ENCODE measurements at places on chromosomes 7 and 10. TPM values are rescaled to one million over a fixed set of nuclear protein-coding genes. Genes with fewer than 3 reads are reported as not detected.

Gene ITIH5
- 407 TPM for total RNA-seq

Gene ZNF722
- total RNA-seq, result not detected

Gene SND1
- total RNA-seq, result 83.5 TPM

Gene ZMYND11
- 96.2 TPM for total RNA-seq

Gene KAZALD1
- 4.9 TPM for total RNA-seq

Gene VPS37D
- total RNA-seq, result 5.9 TPM

Gene PRSS2
- total RNA-seq, result not detected

Gene ZNF25
- total RNA-seq, result 13.8 TPM

Gene ARHGEF5
- total RNA-seq, result 5.9 TPM

Gene ASB15
- not detected for total RNA-seq

Gene GPRIN2
- not detected for total RNA-seq

Gene TSPAN12
- 6.6 TPM for total RNA-seq

Gene LLCFC1
- not detected for total RNA-seq

Gene UNCX
- total RNA-seq, result not detected

Gene URGCP
- total RNA-seq, result 29.2 TPM

Gene ABCB4
- 1.3 TPM for total RNA-seq

Gene C10orf62
- not detected for total RNA-seq

Gene TSPAN33
- 5.4 TPM for total RNA-seq

Gene OLAH
- 1.1 TPM for total RNA-seq

Gene CTTNBP2
- total RNA-seq, result 8.8 TPM

Gene CDCA7L
- total RNA-seq, result 20.3 TPM

Gene PLAU
- total RNA-seq, result 4.2 TPM

Gene SYNPO2L
- 0.15 TPM for total RNA-seq

Gene PCLO
- total RNA-seq, result 5.3 TPM

Gene GPR26
- not detected for total RNA-seq

Gene CDC14C
- not detected for total RNA-seq

Gene SFRP5
- total RNA-seq, result 0.29 TPM

Gene NUDT13
- total RNA-seq, result 4.2 TPM

Gene GSAP
- total RNA-seq, result 27.5 TPM

Gene CEP55
- 0.33 TPM for total RNA-seq

Gene NKX2-3
- total RNA-seq, result not detected

Data from breast epithelium (tissue), 4 donors.